SIG-M5 (cell line): ENCODE measurements at places on chromosomes 2 and 18.

DNA sequence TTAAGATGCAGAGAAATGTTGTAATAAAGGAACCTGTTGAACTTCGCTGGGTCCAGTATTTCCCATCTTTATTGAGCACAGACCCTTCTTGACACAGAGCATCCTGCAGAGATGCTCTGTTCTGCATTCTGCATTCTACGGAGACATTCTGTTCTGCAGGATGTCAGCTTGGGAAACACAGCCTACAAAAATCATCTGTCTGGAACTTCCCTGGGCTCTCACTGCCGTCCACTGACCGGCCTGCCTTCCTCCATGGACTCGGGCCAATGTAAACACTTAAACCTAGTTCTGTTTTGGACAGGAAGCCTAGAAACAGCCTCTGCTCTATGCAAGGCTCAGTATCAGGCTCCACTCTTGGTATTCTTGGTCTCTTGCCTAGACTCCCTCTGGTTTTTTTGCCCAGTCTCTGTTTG lies 90.0 kb upstream of the PPP1CB start:
- no peak for DNase-seq

DNA sequence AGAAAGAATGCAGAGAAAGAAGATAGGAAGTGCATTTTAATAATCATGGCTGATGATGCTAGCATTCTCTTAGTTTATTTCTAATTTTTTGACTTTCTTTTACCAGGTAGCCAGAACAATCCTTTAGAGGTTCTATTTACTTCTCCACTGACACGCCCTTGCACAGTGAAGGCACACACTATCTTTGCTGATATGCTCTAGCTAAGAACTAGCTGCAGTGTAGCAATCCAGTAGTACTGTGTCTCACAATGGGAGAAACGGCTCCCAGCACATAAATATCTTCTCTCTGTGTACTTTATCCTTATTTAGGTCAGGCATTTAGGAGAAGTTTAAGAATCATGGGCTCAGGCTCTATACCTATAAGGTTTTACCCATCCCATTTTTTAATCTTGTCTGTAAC lies 1005.4 kb downstream of the LRP1B start:
- DNase-seq, result no peak

GRCh38 chr18:9694952-9695495 lies 13.1 kb upstream of the RAB31 start:
- DNase-seq, result no peak

- DNase-seq, result no peak
These were observed 76.0 kb downstream of the EMX1 start for GRCh38 chr2:72993147-72993932.

- no peak for DNase-seq
These were observed 888 bp upstream of the TWSG1 start for GRCh38 chr18:9333441-9334328.

DNA sequence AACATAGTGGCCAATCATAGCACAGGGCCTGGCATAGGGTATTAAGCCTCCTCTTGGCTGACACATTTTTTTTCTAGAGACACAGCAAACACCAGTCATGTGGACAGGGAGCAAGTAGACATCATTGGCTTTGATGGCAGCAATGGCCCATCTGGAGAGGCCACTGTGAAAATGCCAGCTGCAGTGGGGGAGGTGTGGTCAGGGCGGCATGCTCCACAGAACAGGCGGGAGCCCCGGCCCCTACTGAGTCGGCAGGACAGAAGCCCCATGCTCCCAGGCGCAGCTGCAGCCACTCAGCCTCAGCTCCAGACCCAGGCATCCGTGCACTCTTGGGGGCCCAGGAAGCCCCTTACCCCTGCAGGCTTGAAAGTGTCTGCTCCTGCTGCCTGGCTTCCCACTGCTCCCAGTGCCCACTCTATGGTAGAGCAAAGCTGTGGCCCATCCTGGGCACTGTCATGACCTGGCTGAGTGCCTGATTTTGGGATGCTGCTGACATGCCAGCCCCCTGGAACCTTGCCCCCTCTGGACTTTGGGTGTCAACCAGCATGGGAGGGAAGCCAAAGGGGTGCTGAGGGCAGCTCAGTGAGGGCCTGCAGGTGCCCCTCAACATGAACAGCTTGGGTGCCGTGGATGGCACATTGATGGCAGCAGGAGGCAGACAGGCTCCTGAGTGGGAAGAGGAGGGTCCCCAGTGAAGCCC lies 23.3 kb upstream of the UBE2F start:
- no peak for DNase-seq

DNA sequence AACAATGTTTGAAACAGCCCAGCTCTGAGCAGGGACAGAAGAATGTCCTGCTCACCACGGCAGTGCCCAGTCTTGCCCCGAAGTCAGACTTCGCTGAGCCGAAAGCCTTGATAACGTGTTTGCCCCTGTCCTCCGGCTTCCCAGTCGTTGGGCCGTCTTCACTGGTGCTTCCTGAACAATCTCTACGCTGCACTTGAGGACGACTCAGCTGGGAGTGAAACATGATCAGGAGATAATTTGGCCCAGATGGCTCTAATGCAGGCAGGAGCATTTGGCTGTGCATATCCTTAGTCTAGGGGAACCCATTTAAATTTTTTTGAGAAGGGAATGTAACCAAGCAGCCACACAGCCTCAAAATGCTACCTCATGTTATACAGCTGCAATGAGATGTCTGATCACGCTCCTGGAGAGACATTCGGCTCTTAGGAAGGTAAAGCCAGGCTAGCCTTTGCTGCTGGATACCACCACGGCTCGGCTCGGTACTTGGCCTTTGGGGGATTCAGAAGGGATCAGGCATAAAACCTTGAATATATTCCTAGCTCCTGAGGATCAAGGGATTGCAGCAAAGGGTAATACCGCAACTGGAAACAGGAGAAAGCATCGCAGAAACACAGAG lies 43.6 kb downstream of the FECH start:
- DNase-seq, result no peak

- DNase-seq, result no peak
These were observed 189.4 kb downstream of the GPD2 start for GRCh38 chr2:156625360-156626170.

GRCh38 chr2:8570637-8571036 lies 111.2 kb upstream of the ID2 start:
- no peak for DNase-seq

GRCh38 chr2:223800908-223801307 lies 36.5 kb downstream of the AP1S3 start:
- no peak for DNase-seq

- DNase-seq, result no peak
These were observed 63.2 kb upstream of the SPAG16 start for GRCh38 chr2:213220967-213221603.

DNA sequence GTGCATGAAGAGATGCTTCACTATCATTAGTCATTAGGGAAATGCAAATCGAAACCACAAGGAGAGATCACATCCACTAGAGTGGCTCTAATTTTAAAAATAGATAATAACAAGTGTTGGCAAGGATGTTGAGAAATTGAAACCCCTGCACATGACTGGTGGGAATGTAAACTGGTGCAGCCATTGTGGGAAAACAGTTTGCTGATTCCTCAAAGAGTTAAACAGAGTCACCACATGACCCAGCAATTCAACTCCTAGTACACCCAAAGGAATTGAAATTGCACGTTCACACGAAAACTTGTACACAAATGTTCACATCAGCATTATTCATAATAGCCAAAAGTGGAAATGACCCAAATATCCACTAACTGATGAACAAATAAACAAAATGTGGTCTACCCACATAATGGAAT lies 179.5 kb downstream of the BCL2 start:
- DNase-seq, result no peak

- DNase-seq, result no peak
These were observed 30.7 kb downstream of the INPP5D start for GRCh38 chr2:233090879-233091278.

- DNase-seq, result no peak
These were observed 26.2 kb downstream of the HPCAL1 start for GRCh38 chr2:10328670-10329579.

DNA sequence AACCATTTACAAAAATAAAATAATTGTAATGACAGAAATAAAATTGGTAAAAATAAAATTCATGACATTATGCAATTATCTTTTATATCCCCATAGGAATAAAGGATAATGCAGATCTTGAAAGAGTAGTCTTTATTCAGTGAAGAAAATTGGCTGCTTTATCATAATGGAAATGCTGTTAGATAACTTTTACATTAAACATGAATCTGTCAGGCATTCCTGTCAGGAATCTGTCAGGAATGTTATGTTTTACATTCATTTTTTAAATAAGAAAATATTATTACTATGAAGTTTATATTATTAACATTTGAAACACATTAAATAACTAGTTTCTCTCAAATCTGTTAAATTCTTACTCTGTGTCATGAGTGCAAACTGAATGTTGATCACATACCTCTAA lies 1024.7 kb upstream of the TMEFF2 start:
- DNase-seq, result no peak

GRCh38 chr18:26091047-26091630 lies 726 bp upstream of the SS18 start:
- DNase-seq, result no peak

GRCh38 chr2:8304821-8305766 lies 376.8 kb upstream of the ID2 start:
- DNase-seq, result no peak

GRCh38 chr2:16161768-16162490 lies 221.6 kb downstream of the MYCN start:
- DNase-seq, result no peak

- no peak for DNase-seq
These were observed 334.7 kb upstream of the CELF4 start for GRCh38 chr18:37900326-37900725.

GRCh38 chr2:74872389-74872836 lies 38.5 kb downstream of the HK2 start:
- no peak for DNase-seq

DNA sequence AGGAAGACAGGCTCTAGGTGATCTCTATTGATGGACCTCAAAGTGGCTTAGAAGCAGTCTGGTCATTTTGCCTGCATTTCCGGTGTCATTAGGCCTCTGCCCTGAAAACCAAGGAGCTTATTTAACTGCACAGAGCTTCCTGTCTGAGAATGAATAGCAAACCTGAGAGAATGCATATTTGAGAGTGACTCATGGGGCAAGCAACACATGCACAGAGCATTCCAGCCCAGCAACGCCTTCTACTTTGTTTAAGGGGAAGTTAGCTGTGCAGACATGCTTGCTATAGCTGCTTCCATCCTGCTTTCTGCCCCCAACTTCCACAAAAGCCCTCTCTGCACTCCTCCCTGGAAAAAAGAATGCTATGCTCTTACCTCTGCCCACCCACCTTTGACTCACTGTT lies 232.8 kb downstream of the GRB14 start:
- DNase-seq, result no peak

GRCh38 chr2:239376351-239376750 lies 24.5 kb downstream of the HDAC4 start:
- no peak for DNase-seq

DNA sequence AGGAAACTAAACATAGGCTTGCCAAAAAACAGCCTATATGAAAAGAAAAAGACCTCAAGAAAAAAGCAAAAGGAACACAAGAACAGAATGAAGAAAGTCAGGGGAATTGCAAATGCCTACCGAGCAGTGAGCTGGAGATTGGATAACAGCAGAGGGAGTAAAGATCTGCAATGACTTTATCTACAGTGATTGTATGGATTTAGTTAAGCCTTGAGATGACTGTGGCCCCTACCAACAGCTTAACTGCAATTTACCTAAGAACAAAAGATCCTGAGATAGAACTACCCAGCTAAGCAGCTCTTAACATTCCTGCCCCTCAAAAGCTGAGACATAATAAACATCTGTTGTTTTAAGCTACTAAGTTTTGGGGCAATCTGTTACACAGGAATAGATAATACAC lies 20.5 kb downstream of the LNPK start:
- DNase-seq, result no peak

DNA sequence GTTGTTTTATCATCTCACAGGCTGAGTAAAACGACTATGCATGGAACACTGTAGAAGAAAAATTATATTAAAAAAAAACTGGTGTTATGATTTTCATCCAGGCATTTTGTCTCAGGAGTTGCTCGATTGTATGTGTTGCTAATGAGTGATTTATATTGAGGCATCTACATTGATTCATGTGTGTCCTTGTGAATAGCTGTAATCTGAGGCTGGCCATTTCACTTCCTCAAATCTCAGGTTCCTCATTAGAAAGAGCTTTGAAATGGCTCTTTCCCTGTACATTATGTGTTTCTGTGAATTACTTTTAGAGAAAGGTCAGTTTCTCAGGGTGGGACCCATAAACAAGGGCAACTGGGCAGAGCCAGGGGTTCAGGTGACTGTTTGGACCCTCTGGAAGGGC lies 2.3 kb downstream of the IL18R1 start:
- no peak for DNase-seq

DNA sequence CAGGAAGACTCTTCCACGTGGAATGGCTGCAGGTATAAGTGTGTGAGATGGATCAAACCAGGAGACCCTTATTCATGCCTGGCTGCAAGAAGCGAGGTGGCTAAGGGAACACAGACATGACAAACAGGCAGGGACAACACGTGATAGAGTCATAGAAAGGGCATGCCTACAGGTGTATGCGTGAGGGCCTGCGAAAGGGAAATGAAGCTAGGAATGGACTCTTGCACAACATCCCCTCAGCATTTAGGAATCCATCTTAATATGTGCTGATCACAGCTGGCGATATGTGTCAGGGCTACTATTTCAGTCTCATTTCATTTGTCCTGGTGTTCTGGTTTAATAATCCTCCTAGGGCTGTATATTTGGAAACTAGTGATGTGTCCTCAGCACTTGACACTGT lies 291.2 kb downstream of the MYT1L start:
- DNase-seq, result no peak

DNA sequence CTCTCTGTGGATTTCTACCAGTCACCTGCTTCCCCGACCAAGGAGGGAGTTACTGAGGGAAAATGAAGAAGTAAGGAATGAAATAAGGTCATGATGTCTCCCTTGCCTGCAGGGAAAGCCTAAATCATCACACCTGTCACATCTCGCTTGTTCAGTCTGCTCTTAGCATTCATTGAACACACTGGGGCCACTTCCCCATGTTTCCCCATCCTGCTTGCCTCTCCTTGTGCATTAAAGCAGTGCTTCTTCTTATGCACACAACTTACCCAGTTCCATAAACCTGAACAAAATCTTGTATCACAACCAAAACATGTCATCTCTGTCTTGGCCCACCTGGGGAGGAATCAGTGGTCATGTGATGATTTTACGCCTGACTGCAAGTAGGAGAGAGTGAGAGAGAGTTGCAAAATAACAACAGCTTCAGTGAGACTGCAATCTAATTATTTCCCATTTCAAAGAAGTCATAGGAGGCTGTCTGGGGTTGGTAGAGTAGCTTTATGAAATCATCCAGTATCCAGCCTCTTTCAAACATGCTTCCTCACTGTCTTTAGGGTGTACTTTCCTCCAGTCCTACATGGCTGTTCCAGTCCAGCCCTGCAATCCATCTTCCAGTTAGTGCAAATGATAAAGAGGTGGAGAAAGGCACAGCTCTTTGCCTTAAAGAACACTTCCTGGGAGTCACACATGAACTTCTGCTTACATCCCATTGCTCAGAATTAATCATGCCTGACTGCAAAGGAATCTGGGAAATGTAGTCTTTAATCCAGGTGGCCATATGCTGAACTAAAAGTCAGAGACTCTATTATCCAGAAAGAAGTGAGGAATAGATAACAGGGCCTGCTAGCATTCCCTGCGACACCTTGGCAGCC lies 220.1 kb downstream of the HAUS1 start:
- DNase-seq, result peak; percentile 77
